ENCODE measurements at places on chromosomes 6 and 20.

- DNase-seq: no peak
These were observed 48.3 kb downstream of the AKAP7 start for GRCh38 chr6:131183427-131184095.

- no peak for DNase-seq
These were observed 152.7 kb downstream of the MYLK4 start for GRCh38 chr6:2597991-2598390.

DNA sequence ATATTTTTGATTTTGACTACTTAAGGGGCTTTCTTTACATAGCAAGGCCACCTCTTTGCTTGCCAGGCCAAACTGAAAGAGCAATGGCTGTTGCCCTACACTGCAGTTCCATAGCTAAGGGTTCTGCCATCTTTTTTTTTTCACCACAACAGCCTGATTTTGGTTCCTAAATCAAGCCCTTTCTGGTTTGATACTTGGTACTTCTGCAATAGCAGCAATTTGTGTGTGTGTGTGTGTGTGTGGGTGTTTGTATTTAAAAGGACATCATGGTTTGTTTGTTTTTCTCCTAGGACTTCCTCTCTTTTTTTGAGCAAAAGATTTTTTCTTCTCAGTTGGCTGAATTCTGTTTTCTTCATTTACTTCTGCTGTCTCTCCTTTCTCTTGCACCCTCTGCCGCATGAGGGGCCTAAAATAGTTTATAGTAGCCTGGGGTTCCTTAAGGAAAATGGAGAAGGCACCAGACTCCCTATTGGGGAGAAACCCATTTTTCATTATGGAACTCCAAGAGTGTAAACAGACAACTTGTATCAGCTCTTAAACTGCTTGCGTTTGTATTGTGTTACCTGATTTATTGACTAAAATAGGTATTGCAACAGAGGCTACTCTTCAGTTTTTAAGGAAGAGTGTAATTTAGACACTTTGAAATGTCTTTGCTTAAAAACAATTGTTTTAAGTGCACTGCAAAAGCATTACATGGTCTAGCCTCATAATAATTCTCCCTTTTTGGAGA is 12.2 kb upstream of the GCLC start:
- no peak for DNase-seq

GRCh38 chr20:32637738-32638137 is 36.0 kb downstream of the C20orf203 start:
- no peak for DNase-seq

GRCh38 chr6:18179770-18180356 is 24.6 kb downstream of the KDM1B start:
- DNase-seq: no peak

DNA sequence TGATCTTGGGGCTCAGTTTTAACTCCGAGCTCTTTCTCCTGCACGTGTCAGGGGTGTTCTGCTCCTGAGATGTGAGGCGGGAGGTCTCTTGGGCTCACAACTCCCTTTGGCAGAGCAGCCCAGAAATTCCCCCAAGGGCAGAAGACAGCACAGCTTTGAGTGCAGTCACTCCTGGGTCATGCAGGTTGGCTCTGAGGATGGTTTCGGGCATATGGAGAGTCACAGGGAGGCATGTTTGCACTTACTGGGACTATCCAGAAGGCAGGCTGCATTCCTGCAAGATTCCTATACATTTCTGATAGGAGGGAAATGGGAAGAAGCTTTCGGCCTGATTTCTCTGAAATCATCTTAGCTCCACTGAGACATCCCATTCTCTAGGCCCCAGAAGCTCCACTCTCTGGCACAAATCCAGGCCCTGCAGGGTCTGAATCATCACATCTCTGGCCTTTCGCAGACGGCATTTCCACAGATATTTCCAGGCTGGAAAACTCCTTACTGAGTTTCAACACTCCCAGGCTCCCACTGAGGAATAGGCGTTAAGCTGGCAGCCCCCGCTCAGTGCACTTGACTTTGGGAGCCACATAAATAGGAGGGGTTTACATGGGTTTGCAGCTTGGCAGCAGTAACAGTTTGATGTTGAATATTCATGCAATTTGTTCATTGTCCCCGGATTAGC is 39.7 kb downstream of the AGPAT4 start:
- no peak for DNase-seq

DNA sequence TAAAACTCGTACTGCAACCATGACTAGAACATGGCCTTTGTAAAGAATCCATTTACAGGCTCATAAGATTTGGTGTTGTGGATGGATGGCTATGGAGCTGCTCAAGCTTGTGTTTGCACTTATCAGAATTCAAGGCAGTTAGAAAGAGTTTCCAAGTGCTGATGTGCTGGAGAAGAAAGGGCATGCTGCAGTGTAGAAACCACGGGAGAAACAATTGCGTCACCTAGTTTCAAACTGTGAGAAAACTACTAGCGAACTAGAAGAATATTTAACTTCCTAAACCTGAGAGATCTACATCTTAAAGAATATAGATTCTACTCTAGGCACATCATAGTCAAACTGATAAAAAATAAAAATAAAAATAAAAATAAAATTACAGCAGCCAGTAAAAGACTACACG is 116.2 kb downstream of the SGK1 start:
- DNase-seq: no peak

GRCh38 chr6:14763616-14764015 is 482.3 kb upstream of the JARID2 start:
- no peak for DNase-seq

DNA sequence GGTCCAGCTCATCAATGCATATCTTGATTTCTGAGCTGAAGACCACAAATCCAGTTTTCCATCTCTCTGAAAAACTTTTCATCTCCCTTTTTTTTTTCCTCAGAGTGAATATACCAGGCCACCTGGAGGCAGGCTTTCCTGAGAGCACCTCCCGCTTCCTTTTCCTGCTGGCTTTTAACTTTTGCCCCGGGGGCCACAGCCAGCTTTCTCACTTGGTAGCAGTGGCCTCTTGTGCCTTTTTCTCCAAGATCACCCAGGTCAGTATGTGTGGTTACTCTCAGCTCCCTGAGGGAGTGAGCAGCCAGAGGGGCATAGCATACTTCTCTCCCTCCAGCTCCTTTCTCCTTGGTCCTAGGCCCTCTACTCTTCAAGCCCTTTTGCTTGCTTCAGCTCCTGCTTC is at the start of gene BTN1A1:
Gene BTN1A1, plus strand, starts transcription at position 202 of the 400 bp plus-strand sequence. CDS start 984 bp downstream, outside the sequence.
- DNase-seq: no peak

DNA sequence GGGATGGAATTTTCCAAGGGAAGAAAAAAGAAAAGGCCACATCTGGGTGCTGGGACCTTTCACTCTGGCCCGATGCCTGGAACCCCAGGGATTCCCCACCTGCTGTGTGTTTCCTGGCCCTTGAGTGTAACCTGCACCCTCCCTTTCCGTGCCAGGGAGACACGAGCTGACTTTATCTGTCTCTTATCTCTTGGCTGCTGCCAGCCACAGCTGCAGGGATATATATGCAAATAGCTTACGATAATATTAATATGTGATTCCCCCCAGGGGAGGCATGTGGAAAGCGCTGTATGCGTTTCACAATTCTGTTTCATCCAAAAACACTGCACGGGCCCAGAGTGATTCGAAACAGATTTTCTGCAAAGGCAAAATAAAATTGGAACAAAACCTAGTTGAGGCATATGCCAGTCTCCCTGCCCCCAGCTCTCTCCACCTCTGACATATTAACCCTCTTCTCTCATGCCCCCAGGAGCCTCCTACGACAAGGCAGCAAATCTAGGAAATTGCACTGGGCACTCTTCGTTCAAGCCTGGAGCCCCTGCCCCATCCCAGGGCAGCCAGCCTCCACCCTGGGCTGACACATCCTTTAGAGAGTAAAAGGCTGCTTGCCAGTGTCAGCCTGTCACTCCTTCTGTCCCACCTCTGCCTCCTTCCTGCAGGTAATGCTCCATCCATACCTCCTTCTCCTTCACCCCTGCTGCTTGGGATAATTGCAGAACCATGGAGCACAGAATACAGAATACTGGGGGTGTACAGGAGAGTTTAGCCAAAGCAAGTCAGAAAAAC is 1.3 kb downstream of the RIPOR3 start:
- no peak for DNase-seq

DNA sequence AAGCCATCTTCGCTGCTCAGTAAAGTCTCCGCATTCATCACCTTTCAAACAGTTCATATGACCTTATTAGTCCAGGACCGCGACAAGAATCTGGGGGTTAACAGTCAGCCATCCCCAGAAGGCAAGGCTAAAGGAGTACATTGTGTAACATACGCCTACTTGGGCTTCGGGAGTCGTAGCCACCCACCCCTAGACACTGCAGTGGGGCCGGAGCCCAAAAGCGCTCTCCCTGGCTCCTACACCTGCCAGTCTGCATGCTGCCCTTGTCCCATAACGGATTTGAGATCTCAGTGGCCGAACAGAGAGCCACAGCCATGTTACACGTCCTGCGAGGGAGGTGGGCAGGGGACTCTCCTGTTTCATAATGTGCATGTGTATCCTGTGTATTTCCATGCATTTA is 1405.5 kb downstream of the GRIK2 start:
- no peak for DNase-seq

- DNase-seq: no peak
These were observed 35.5 kb downstream of the ASCC3 start for GRCh38 chr6:100845676-100846075.

DNA sequence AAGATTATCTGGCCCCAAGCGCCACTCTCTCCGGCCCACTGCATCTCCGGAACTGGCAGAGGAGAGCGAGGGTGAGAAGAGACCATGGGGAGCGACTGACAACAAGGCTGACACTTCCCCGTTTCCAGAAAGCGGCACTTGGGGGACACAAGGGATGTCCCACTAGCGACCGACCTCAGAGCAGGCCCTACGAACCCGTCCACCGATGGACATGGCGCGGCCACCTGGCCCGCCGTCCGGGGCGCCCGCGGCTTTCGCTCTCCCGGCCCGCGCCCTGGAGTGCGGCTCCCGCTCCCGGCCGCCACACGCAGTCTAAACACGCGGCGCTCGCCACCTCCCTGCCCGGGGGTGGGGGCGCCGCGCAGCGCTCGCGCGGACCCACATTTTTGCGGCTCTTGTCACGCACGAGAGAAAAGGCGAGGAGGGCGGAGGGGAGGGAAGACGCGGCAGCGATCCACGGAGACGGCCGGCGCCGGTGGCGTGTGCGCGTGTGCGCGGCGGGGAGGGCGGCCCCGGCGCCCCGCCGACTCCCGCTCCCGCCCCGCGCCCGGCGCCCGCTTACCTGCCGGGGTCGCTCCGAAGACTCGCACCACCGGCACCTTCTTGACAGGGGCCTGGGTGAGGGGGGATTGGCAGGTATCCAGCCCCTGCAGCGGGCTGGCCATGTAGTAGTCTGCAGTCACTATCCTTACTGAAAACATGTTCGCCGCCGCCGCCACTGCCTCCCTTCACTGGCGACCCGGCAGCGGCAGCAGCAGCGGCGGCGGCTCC is 645 bp downstream of the REV3L start:
- peak; percentile 36 for DNase-seq

GRCh38 chr6:149680503-149680902 is 32.0 kb upstream of the KATNA1 start:
- DNase-seq: peak; percentile 39

GRCh38 chr6:105485456-105485855 is 82.6 kb upstream of the PREP start:
- no peak for DNase-seq

DNA sequence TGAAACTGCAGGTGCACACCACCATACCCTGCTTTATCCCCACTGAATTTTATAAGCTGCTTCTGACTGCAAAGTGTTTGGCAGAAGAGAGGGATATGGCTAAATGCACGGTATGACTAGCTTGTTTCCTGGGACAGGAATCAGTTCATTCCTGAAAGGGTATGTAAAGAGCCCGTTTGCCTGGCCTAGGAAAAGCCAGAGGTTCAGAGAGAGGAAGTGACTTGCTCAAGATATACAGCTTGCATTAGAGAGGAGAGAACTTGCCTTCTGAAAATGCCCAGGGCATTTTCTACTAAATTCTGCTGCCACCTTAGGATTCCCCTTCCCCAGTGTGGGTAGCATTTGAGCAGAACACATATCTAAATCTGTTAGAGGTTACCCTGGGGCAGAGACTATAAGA is 683 bp upstream of the GCNT2 start:
- DNase-seq: no peak

DNA sequence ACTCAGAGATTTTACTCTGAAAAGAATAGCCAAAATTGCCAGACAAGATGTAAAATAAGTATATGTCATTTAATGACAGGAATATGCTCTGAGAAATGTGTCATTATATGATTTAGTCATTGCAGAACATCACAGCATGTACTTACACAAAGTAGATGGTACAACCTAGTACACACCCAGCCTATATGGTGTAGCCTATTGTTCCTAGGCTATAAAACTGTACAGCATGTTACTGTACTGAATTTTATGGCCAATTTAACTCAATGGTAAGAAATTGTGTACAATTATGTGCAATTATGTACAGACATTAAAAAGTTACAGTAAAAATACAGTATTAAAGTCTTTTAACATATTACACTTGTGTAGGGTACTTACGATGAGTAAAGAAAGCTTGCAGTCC is 311.9 kb upstream of the EPHA7 start:
- no peak for DNase-seq

DNA sequence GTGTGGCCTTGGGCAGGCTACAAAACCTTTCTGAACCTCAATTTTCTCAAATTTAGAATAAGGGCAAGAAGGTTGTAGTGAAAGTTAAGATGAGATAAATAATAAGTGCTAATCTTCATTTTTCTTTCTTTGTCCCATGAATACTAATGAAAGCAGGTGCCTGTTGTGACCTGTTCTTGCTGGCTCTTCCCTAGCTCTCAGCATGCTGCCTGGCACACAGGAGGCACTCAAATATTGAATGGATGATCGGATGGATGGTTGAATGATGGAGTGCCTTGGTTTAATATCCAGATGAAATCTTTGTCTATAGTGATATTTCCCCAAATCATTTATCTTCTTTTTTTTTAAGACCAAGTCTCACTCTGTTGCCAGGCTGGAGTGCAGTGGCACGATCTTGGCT is 15.0 kb downstream of the PBOV1 start:
- no peak for DNase-seq

DNA sequence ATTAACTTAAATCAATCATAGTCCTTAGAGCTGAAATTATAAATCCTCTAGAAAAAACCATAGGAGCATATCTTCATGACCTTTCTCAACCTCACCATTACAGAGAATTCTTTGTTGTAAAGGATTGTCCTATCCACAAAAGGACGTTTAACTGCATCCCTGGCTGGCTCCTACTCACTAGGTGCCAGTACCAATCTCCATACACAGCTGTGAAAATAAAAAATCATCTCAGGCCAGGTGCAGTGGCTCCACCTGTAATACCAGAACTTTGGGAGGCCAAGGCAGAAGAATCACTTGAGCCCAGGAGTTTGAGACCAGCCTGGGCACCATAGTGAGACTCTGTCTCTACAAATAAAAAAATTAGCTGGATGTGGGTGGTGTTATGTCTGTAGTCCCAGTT is 89.9 kb downstream of the PDSS2 start:
- no peak for DNase-seq

- no peak for DNase-seq
These were observed 1.7 kb downstream of the CGA start for GRCh38 chr6:87093199-87093598.

GRCh38 chr6:157648561-157648960 is 174.5 kb upstream of the SNX9 start:
- no peak for DNase-seq

- no peak for DNase-seq
These were observed 88.9 kb upstream of the NT5E start for GRCh38 chr6:85360794-85361642.

GRCh38 chr20:46699651-46700359 is 9.6 kb upstream of the SLC2A10 start:
- DNase-seq: no peak

Data from GM13977 (cell line).